ENCODE measurements at places on chromosomes 16 and 17.

DNA sequence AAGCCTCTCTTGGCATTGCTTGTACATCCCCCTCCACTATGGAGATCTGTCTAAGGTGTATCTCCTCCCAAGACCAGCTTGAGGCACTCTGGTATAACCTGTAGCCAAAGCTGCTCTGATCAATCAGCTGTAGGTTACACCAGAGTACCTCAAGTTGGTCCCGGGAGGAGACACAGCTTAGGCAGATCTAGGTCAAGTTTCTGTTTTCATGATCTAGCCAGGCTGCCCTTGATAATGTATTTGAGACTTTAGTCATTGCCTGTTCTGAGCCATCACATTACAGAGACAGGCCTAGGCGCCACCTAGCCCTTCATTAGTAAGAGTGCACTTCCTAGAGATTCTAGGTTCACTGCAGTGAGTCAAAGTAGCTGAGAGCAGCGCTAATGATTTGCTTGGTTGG, 31.4 kb downstream of the ASGR1 start:
- DNase-seq = no peak

DNA sequence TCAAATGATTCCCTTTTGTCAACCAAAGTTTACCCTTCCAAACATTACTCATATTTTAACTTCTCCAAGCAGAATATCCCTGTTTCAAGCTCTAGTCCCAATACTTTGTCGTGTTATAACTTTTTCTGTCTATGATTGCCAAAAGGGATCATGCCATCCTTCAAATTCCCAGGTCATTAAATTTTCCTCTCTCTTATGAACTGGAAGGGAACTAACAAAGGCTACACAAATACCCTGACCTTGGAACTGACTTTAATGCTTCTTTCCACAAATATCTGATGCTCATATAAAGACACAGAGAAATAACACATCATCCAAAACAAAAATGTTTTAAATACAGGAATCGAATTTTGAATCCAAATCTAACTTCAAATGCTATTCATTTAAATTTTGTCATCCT, 1352.7 kb downstream of the CDH11 start:
- DNase-seq = no peak

- DNase-seq = no peak
These were observed 115.1 kb upstream of the ZKSCAN2 start for GRCh38 chr16:25372716-25373115.

- no peak for DNase-seq
These were observed 814 bp upstream of the DYNLL2 start for GRCh38 chr17:58082341-58082869.

DNA sequence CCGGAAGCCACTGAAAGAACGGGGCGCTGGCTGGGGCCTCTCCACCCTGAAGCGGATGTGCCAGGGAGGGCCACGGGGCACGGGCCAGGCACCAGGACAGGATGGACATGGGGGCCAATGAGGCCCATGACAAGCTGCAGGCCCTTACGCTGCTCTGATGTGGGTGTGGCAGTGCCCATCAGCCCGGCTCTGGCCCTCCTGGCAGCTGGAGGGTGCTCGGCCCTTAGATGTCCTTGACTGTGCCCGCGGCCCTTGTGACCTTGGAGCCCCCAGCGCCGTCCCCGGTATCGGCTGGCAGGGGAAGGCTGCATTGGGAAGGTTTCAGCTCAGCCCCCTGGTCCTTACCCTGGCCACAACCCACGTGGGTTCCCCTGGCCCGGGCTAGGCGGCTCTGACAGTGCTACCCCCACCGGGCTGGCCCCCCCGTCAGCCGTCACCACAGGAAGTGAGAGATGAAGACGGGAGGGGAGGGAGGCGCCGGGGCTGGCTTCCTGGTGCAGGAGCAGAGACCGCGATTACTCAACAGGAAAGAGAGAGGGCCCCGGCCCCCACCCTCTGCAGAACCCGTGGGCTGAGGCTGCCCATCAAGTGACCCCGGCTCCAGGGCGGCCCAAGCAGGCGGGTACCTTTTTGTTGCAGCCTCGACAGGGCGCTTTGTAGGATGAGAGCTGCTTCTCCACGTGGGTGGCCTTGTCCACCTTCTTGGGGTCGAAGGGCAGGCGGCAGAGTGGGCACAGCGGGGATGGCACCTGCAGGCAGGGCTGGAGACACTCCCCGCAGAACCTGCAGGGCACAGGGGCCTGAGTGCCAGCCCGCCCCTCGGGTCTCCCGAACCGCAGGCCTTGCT, 5.3 kb downstream of the RNF166 start:
- DNase-seq = no peak

GRCh38 chr17:59047616-59048015, 59.1 kb downstream of the TRIM37 start:
- DNase-seq = no peak

DNA sequence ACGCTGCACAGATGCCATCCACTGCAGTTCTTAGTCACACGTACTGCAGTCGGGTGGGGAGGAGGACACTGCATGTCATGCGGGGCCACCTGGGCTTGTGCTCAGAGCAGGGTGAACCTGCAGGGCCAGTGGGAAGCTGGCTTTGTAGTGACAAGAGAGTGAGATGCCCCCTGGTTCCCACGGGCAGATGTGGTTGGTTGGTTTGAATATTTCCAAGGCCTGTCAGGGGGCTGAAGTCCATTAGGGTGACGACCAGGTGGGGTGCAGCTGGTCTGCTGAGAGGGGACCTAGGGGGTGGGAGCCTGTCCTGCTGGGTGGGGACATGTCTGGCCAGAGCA, 14.3 kb downstream of the ZNF213 start:
- no peak for DNase-seq

DNA sequence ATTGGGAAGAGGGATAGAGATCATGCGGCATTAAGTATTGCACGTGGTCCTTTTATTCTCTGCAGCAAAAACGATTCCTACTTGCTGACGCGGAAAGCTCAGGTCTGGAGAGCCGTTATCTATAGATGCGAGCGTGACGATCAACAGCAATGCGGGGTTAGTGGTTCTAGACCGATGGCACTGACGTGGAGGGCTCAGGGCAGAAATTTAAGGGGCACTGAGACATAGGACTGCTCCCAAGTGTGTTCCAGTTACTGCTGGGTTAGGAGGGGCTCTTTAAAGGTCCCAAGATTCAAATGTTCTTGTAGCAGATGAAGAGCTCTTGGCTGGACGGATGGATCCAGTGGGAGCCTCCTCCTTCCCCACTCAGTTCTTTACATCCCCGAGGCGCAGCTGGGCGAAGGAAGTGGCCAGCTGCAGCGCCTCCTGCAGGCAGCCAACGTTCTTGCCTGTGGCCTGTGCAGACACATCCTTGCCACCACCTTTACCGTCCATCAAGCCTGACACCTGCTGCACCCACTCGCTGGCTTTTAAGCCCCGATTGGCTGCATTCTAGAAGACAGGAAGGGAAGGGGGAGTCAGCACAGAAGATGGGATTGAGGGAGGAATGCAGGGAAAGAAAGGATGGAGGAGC, 732 bp upstream of the EXOSC6 start:
- no peak for DNase-seq

GRCh38 chr17:45837187-45837586, 7.5 kb upstream of the SPPL2C start:
- no peak for DNase-seq

DNA sequence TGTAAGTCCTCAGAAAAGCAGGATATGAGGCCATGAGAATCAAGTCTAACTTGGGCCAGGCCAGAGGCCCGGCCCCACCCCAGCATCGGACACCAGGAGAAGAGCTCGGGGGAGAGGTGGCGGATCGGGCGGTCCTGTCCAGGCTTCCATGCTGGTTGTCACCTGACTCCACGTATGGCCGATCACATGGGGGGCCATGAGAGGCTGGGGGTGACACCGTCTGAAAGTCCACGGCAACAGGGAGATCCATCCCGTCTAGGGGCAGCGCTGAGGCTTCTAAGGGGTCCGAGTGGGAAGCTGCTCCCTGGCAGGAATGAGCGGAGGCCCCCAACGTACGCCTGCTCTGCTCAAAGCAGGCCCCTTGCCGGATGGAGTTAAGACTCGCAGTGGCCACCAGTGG, 25.8 kb downstream of the ENGASE start:
- DNase-seq = no peak

DNA sequence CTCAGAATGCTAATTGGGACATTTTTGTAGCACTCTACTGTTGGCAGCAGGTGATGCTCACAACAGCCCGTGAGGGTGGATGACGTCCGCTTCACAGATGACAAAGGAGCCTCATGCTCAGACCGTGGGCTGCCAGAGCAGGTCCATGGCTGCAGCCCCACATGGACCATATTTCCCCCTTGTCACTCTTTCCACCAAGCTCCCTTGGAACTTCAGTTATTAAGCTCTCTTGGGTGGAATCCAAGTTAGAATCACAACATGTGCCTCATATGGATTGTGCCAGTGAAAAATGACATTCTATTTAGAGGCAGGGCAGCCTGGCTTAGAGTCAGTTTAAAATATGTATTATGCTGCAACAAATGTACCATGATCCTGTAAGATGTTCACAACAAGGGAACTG, 33.2 kb upstream of the STH start:
- no peak for DNase-seq

DNA sequence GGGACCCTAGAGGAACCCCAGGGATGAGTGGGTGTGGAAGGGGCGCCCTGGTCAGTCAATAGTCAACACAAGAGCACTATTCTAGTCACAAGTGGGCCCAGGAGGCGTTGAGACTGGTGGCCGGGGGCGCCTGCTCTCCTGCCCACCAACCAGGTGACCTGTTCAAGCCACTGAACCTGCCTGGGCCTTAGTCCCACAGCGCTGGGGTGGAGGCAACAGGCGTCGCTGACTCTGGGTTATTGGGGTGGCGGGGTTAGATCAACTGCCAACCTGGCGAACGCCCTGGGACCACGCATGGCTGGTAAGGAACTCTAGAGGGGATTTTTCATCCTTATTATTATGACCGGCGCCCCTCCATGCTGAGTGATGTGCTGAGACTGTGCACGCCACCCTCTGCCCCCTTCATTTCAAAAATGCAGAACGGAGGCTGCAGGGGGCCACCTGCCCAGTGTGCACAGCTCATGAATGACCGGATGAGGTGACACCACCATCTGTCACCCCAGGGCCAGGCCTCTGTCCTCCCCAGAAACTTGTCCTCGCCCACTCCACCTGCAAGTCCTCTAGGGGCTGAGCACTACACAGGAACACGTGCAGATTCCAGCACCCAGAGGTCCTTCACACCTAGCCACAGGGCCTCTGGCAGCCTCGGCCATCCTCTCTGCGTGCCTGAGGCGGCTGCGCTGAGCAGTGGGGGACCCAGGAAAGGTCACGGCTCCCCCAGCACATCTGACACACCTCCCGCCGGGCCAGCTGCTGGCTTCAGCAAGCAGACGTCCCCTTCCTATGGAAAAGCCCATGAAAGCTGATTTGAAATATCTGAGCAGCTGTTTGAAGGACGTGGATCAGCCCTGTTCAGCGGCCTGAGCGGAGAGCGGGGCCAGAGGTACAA, 51.6 kb upstream of the DNAH17 start:
- no peak for DNase-seq

DNA sequence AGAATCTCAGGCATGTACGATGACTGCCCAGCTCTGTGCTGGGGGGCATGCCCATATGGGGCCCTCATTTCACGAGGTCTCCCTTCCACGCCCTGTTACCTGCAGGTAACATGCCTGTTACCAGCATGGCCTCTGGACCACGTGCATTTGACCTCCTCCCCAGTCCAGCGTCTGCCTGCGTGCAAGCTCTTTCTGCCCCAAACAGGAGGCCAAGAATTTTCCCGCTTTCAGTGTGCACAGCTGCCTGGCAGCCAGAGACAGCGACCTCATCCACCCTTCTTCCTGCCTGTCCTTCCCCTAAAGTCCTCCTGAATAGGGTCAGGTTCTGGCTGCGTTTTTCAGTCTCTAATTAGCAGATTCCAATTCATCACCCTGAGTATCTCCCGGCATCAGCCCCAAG, 306.5 kb upstream of the ZFHX3 start:
- DNase-seq = no peak

DNA sequence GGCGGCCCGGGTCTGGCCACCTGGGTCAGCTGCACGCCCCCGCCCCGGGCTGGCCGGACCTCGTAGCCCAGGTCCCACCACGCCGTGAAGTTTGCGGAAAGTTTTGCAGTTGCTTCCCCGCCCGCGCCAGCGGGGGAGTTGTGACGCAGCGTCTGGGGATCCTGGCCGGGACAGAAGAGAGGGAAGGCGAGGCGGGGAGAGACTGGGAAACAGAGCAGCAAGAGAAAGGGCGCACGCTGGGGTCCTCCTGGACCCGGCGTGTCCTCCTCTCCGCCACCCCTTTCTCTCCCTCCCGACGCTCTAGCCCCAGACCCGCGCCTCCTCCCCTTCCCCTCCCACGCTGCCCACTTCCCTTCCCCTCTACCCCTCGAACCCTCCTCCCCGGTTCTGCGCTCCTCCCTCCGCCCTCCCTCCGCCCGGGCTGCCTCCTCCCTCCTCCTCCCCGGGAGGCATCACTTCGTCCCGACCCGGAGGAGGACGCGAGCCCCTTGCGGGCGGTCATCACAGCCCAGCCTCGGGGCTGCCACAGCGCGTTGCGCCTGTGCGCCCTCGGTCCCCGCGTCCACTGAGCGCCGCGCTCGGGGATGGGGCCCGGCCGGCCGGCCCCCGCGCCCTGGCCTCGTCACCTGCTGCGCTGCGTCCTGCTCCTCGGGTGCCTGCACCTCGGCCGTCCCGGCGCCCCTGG, at the start of gene MRC2:
MRC2 (plus strand) TSS at position 452 of the 685 bp plus-strand sequence; CDS start at position 585, 133 bp downstream.
- DNase-seq = no peak

- no peak for DNase-seq
These were observed 434.1 kb downstream of the CDH11 start for GRCh38 chr16:64687786-64688185.

GRCh38 chr16:3020604-3021448, 658 bp downstream of the TNFRSF12A start:
- DNase-seq = no peak

DNA sequence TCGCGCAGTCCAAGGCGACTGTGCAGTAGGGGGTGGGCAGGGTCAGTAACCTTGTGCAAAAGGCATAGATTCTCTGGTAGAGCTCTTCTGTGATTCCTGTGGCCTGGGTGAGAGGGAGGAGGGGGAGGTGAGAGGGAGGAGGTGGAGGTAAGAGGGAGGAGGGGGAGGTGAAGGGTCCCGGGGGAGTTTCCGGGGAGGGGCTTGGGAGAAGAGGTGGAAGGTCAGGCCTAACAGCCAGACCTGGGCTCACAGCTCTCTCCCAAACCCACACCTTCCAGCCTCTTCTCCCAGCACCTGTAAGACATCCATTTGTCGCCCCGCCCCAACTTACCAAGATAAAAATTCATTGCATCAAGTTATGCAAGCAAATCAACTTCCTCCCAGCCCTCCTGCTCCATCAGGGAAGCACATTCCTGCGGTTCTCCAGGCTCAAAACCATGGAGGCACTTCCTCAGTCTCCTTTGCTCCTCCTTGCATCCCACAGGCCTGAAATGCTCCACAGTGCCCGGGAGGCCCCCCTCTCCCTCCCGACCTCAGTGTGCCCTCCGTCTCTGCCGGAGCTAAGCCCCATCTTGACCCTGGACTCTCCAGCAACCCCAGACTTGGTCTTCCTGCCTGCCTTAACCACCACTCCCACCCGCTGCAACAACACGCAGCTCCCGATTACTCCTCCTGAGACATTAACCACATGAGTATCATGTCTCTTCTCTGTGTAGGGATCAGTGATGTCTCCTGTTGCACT, 30.5 kb downstream of the PIK3R6 start:
- no peak for DNase-seq

DNA sequence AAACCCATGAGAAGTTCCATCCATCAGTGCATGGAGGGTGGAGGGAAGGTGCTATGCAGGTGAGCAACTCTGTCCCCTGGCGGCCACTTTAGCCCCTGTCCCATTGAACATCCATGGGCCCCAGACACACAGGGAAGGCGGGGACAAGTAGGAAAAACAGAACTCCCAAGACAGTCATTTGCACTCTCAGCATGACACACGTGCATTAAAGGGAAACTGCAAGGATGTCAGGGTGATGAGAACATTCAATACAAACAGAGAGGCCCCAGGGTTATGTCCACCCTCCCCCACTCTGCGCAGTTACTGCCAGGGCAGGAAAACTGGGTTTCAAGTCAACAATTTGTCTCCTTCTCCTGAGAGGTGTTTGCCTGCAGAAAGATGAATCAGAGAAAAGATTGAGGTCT, 44.0 kb upstream of the AKTIP start:
- DNase-seq = no peak

All from NCI-H1436 treated with DMSO at 0.1 percent for 48 hours (cell line).